ENCODE measurements at places on chromosomes 3 and 15.

DNA sequence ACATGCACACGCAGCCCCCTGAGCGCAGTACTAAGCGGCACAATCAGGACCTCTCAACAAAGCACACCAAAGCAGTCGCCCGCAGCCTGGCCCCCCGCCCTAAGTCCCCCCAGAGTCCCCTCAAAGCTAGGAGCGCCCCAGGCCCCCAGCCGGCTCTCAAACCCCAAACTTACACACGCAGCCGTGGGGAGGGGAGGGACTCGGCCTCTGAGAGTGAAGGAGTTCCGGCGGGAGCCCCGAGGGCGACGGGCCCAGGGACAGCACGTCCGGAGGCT, 5.5 kb downstream of the GATA2 start:
- DNase-seq = no peak

DNA sequence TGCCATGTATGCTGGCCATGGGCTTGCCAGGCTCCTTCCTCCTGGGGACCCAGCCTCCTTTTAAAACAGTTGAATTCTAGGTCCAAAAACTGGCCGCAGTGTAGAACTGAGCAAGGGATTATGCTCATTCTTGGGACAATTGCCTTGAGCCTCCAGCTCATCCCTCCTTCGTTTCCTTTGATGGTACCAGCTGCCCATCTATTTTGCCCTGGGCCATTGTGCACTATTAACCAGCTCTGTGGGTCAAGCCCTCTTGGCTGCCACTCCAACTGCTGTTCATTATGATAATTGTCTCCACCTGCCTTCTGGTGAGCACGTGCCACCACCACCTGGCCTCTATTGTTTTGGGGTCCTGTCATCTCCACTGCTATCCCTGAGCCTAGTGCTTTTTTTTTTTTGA, 75.8 kb upstream of the SYN2 start:
- DNase-seq = no peak

- DNase-seq = no peak
These were observed 12.8 kb upstream of the PPARG start for GRCh38 chr3:12275974-12276650.

- no peak for DNase-seq
These were observed 365.0 kb downstream of the LPP start for GRCh38 chr3:188518835-188519452.

GRCh38 chr3:53892286-53892637, 603 bp upstream of the SELENOK start:
- DNase-seq = no peak

DNA sequence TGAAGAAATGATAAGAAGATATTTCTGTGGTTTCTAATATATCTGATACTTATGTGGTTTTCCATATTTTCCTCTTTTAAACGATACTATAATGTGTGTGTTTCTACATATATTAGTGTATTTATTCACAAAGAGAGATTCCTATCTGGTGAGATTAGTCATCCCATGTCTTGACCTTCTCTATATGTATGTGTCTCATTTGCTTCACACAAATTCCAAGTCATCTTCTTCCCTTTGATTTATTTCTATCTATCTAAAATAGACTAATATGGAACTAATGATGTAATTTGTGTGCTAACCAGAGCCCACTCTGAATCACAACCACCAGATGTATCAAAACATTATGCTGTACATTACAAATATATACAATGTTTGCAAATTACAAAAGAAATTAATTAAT, 154.7 kb upstream of the KCNMB2 start:
- no peak for DNase-seq

GRCh38 chr15:96484830-96485229, 154.3 kb downstream of the NR2F2 start:
- DNase-seq = no peak

DNA sequence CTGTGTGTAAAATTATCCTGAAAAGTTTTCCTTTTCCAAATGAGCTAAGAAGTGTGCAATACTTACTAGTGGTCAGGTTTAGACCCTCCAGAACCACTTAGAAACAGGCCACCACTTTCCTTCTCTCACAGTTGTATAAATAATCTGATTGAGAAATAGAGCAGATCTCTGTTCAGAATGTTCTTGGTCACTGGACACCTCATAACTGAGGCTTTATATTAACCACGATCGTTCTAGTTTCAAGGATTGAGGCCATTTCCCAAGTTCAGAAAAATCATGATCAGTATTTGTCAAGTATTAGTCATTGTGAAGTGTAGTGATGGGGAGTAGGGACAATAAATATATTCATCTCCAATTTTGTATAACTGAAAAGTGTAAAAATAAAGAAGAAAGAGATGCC, 1.0 kb upstream of the MAP3K13 start:
- no peak for DNase-seq

GRCh38 chr3:138196023-138196422, 8.9 kb downstream of the ARMC8 start:
- peak; percentile 48 for DNase-seq

DNA sequence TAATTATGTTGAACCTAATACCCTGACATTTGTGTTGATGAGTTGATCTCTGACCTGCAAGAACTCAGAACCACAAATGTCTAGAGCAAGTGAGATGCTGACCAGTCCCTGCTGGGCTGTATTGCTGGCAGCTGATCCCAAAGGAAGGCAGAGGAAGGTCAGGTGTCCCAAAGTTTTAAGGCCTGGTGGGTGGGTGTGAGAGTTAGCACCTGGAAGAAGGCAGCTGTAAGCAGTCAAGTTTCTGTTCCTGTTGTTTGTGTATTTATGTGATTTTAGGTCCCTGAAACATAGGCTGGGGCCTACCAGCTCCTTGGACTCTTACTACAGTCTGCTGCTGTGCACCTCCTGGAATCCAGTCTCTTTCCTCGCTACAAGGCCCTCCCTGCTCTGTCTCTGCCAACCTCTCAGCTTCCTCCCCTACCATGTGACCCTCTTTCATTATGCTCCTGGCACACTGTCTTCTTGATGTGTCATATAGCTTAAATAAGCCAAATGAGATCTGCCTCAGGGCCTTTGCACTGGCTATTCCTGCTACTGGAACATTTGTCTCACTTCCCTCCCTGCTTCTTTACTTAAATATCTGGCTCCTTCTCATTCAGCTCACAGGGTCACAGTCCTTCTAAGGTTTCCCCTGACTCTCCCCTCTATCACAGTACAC, 31.0 kb upstream of the ATOSA start:
- no peak for DNase-seq

- no peak for DNase-seq
These were observed 54.1 kb upstream of the ATP2C1 start for GRCh38 chr3:130839813-130840212.

GRCh38 chr3:104908761-104909160, 457.9 kb upstream of the ALCAM start:
- DNase-seq = no peak

GRCh38 chr3:42190701-42191442, 75.1 kb downstream of the CCK start:
- peak; percentile 38 for DNase-seq

- no peak for DNase-seq
These were observed 11.0 kb downstream of the MAPK6 start for GRCh38 chr15:52030010-52030409.

- no peak for DNase-seq
These were observed 64.9 kb downstream of the ATP10A start for GRCh38 chr15:25797936-25798901.

DNA sequence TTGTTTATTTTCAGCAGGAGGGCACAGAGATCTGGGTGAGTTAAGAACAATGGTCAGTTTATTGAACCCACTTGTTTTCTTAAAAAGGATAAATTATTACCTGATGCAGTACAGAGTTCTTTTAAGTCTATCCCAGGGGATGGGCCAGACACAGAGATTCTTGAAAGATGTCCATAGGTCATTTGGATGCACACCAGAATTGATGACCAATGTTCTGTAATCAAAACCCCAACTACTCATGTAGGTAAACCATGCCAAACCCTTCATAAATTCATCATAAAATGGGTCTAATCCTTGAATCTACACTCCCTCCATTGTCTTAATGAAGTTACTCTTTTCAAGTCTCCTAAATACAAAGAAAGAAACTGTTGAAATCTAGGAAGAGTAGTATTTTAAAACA, 273.0 kb upstream of the COL8A1 start:
- no peak for DNase-seq

GRCh38 chr15:65666257-65666656, 44.5 kb downstream of the SLC24A1 start:
- no peak for DNase-seq

DNA sequence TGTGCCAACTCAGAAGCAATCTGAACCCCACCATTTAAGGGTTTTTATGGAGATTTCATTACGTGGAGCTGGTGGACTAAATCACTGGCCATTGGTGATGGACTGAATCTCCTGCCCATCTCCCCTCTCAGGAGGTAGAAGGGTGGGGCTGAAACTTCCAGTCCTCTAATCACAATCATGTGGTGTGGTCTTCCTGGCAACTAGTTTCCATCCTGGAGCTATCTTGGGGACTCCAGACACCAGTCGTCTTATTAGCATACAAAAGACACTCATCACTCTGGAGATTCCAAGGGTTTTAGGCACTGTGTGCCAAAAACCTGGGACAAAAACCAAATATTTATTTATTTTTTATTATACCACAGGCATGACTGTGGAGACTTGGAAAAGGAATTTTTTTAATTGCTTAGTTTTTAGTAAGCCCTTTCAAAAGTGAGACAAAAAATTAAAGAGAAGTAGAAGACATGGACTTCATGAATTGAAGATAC, 203.6 kb downstream of the WNT5A start:
- no peak for DNase-seq

DNA sequence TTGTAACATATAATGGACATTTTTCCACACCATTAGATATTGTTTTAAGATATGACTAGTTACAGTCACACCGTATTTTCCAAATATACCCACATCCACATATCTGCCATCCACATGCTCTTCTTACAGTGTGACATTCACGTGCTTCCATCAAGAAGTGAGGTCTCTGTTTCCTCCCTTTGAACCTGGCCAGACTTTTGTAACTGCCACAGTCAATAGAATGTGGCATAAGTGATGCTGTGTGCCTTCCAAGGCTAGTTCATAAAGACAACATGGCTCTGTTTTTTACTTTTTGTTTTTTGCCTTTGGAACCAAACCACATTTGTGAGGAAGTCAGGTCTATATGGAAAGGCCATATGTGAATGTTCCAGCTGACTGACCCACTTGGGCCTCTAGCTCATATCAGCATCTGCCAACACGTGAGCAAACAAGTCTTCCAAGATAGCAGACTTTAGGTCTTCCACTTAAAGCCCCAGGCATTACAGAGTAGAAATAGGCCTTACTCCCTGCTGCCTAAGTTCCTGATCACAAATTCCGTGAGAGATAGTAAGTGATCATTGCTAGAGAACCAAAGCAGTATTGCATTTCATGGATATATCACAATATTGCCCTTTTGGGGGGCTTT, 27.1 kb downstream of the EIF1B start:
- no peak for DNase-seq

DNA sequence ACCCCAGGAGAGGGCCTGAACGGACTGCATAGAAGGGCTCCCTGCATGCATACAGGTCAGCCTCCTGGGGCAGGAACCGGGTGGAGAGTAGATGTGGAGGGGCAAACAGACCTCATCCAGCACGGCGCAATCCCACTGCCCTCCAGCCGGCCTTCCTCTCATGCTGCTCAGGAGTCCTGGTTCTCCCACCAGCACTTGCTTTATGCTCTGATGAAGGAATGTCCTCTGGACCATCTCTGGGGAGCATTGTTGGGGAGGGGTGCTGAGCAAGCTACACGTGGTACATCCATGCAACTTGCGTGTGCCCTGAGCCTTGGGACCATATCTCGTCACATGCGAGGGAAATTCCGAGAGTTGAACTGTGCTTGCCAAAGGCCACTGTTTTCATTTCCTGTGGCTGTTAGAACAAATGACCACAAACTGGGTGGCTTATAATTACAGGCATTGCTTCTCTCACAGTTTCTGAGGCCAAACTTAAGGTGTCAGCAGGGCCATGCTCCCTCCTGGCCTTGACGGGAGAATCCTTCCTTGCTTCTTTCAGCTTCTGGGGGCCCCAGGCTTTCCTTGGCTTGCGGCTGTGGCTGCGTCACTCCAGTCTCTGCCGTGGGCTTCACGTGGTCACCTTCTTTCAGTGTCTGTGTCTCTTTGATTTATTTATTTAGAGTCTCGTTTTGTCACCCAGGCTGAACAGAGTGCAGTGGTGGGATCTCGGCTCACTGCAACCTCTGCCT, 12.2 kb downstream of the SELENOS start:
- no peak for DNase-seq

DNA sequence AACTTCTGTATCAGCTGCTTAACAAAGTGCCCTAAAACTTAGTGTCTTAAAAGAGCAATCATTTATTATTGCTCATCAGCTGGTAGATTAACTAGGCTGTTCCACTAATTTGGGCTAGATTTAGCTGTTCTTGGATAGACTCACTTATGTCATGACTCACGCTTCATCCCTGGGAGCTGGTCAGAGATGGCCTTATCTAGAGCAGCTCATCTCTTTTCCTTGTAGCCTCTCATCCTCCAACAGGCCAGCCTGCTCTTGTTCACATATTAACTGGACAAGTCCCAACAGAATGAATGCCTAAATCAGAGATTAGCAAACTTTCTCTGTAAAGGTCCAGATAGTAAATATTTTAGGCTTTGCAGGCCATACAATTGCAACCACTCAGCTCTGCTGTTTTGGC, 66.9 kb upstream of the PLAAT1 start:
- DNase-seq = no peak

- peak; percentile 49 for DNase-seq
These were observed 1.1 kb downstream of the GORASP1 start for GRCh38 chr3:39106281-39106811.

GRCh38 chr3:142641504-142641903, 45.3 kb downstream of the PLS1 start:
- DNase-seq = no peak

DNA sequence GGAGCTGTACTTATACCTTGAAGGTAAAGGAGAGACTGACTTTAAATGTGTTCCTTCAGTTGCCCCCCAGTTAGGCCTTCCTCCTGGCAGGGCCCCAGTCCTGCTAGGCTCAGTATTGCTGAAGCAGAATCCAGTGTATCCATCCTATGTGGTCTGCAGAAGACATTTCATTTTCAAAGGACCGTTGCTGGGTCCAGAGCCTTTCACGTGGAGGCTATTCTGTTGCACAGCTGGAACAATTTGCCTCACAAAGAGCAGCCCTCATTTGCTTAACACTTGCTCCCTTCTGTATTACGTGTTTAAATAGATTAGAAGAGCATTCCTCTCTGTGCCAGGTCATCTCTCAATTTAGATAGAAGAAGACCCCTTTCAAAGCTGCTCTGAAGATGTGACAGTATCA, 78.9 kb upstream of the CFAP20DC start:
- no peak for DNase-seq

DNA sequence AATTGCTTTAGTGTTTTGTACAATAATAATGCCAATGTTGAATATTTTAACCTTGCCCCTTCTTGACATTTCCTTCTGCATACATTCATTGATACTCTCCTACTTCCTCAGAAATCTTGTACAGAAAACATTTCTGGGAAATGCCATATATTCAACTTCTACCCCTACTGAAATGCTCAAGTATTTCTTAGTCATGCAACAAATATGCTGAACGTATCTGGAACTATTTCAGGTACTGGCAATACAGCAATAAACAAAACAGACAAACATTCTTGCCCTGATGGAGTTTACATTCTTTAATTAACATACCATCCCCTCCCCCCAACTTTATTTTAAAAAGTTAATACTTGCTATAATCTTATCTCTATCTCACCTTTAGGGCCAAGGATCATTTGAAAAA, 147.2 kb downstream of the STAG1 start:
- DNase-seq = no peak

All from RWPE1 (cell line).